ENCODE measurements at places on chromosomes 4 and X. TPM values are rescaled to one million over a fixed set of nuclear protein-coding genes. Genes with fewer than 3 reads are reported as not detected.

MAGEA9B gene
- not detected for polyA plus RNA-seq

UGT2B7 gene
- 64.4 TPM for polyA plus RNA-seq

PGAM4 gene
- polyA plus RNA-seq = 0.32 TPM

SGMS2 gene
- polyA plus RNA-seq = 17.2 TPM

GRIA2 gene
- polyA plus RNA-seq = 1.6 TPM

SMPX gene
- 0.26 TPM for polyA plus RNA-seq

UGT2B17 gene
- polyA plus RNA-seq = not detected

GRCh38 chr4:140332734-140333133, 40.7 kb upstream of the SCOC start:
- DNase-seq = no peak

DNA sequence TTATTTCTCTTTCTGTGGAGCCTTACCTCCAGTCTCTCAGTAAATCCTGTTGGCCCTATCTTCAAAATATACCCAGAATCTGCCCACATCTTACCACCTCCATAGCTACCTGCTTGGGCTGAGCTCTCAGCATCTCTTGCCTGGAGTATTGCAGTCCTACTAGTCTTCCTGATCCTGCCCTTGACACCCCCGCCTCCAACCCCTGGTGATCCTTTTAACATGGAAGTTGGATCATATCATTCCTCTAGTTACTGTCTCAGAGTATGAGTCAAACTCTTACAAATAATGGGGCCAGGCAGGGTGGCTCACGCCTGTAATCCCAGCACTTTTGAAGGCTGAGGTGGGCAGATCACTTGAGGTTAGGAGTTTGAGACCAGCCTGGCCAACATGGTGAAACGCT, 43.1 kb upstream of the SETD7 start:
- DNase-seq = no peak

DNA sequence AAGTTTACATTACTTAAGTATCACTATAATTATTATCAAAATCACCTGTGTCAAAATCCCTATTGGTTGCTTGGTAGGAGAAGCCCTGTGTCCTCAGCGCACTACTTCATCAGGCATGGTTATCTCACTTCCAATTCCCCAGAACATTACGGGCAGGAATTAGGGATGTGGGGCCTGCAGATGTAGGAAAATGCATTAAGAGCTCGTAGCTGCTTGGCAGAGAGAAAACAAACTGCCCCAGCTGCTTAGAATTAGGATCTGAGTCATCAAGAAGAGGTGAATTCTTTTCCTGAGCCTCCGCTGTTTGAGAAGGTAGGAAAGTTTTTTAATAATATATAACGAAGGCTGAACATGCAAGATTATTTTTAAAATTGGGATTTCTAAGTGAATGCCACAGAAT, 31.1 kb upstream of the CLNK start:
- no peak for DNase-seq

- DNase-seq = no peak
Measured at GRCh38 chr4:14277505-14277904, 650.0 kb upstream of the BOD1L1 start.

DNA sequence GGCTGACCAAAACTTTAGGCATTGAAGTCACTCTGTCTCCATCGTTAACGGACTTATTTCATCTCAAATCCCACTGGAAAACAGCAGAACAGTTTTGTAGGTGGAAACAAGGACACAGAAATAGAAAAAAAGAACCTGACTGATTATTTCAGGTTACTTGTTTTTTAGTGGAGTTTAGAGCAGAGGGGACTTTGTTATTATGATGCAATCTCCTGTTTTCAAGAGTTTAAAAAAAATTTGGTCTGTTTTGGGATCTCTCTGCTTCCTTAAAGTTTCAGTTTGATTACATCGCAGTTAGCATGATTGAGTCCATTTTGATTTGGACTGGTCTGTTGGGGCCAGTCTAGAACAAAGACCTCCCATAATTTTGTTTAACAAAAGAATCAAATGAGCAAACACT, 13.6 kb downstream of the PROM1 start:
- DNase-seq = no peak

DNA sequence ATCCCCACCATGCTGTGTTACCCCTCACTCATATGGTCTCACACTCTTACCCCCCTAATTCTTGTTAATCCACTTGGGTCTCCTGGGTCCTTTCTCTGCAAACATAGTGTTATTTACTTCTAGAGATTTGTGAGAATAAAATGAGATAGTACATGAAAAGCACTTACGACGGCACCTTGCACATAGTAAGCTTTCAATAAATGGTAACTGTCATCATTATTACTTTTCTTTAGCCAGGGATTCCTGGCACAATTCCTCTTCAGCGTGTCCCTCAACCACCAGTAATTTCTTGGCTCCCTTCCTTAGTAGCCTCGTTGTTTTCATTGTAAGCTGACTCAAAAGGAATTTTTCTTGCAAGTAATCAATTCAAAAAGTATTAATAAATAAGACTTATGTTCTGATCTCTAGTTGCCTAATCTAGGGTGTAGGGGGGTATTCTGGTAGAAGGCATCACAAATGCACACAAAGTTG, 30.1 kb upstream of the RBMX start:
- no peak for DNase-seq

DNA sequence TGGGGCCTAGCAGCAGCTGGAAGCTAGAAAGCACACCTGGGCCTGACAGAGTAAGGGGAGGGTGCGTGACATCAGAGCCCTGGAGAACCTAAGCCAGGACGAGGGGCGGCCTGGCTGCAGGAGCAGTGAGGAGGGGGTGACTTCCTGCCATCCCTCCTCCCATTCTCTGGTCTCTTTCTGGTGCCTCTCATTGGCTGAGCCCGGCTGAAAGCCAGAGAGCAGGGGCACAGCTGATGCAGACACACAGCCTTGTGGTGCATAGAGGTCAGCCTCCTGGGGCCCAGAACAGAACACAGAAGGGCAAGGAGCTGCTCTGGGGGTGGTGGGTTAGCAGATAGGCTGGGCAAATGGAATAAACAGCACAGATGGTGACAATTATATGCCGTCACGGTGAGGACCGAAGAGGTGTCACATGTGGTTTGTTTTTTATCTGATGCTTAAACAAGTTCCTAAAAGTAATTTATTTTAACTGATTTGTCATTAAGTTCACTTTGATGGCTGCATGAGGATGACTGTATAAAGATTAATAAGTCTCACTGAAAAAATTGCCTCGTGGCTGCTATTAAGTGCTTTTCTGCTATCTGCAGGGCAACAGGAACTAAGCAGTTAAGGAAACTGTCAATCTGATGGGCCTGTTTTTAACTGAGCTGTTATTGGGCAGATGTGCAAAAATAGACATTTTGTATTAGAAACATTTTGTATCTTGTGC, 102.0 kb downstream of the FNIP2 start:
- DNase-seq = no peak

DNA sequence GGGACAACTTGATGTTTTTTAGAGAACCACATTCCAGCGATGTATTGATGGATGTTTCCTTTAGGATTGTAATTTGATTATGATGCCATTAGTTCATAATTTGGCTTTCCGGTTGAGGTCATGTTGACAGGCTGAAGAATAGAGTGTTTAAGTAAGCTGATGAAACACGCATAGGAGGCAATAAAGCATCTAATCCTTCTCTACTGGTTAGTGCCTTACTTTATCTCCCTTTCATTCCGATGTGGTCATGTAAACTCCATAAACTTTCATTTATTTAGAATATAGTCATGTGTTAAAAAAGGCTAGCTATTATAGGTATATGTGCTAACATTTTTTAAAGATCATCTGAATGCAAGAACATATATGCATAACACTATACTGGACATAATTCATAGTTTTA, 15.0 kb downstream of the FRMPD4 start:
- no peak for DNase-seq

GRCh38 chr4:24858026-24858425, 54.8 kb downstream of the CCDC149 start:
- no peak for DNase-seq

- no peak for DNase-seq
Measured at GRCh38 chr4:16231570-16232245, 5.4 kb upstream of the TAPT1 start.

DNA sequence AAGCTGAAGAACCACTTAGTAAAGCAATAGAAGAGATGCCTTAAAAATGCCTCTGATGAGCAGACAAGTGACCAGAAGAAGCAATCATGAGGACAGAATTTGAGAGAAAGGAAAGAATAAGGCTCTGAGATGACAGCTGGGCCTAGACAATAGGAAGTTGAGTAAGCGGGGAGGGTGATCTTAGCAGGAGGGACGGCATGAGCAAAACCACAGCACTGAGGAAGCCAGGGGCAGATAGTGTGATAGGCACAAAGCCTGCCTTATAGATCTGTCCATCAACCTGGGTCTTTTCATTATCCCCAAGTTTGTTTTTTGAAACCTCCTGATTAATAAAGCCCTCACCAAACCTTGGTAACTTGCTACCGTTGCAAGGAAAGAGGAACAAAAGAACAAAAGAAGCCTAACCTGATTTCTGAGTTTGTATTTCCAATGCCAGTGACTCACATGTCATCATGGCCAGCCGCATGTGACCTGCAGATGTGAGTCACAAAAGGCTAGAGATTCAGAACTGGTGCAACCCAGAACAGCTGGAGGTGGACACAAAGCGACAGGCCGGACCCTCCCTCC, 55.7 kb upstream of the PPARGC1A start:
- no peak for DNase-seq
